BJ (cell line): ENCODE measurements at places on chromosomes 1 and 21.
A peak's percentile ranks its signal among the peaks of the same experiment; 100 is the strongest.

DNA sequence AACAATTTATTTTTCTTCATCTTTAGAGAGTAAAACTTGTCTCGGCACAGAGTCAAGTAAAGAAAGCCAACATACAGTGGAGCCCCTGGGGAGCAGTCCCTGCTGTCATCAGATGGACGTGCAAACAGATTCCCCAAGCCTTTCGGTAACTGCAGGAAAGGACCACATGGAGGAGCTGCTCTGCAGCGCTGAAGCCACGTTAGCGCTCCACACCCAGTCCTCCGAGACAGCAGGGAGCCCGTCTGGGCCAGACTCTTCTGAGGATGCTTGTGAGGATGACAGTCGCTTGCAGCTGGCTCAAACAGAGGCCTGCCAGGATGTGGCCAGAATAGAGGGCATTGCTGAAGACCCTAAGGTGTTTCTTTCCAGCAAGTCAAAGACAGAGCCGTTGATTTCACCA, 77.1 kb upstream of the SCCPDH start:
- DNase-seq = no peak

- no peak for DNase-seq
Observed at GRCh38 chr1:67214420-67215174, 48.3 kb downstream of the IL23R start.

DNA sequence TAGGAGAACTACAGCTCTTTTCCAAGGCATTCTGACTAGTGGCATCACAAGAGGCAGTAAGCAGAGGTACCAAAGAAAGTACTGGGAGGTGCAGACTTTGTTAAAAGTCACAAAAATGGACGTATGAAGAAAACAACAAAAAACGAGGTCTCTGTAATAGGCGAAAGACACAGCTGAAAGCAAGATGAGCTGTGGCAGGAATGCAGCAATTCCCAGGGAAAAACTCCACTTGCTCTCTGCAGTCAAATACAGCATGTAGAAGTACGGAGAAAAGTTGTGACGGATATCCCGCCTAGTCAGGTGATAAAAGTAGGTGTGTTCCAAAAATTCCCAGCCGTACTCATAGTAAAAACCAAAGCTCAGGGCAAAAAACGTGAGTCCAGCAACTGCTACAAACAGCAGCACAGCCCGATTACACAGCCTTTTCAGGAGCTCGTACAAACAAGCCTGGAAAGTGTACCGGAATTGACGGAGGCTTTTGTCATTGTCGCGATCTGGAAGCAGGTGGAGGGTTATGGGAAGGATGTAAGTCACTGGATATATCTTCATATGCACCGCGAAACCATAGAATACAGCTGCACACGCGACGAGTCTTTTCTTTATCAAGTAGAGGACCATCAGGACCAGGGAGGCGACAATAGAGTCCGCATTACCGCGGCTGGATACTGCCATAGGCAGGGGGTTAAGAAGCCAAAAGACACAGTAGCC, 979 bp downstream of the PIGM start:
- no peak for DNase-seq

DNA sequence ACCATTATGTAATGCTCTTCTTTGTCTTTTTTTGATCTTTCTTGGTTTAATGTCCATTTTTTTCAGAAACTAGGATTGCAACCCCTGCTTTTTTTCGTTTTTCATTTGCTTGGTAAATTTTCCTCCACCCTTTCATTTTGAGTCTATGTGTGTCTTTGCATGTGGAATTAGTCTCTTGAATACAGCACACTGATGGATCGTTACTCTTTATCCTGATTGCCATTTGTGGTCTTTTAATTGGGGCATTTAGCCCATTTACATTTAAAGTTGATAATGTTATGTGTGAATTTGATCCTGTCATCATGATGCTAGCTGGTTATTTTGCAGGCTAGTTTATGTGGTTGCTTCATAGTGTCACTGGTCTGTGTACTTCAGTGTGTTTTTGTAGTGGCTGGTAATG, 75.6 kb upstream of the ETV3 start:
- DNase-seq = no peak

GRCh38 chr1:36807262-36807661, 227.1 kb downstream of the GRIK3 start:
- no peak for DNase-seq

- DNase-seq = no peak
Observed at GRCh38 chr1:93703643-93704042, 22.0 kb upstream of the BCAR3 start.

DNA sequence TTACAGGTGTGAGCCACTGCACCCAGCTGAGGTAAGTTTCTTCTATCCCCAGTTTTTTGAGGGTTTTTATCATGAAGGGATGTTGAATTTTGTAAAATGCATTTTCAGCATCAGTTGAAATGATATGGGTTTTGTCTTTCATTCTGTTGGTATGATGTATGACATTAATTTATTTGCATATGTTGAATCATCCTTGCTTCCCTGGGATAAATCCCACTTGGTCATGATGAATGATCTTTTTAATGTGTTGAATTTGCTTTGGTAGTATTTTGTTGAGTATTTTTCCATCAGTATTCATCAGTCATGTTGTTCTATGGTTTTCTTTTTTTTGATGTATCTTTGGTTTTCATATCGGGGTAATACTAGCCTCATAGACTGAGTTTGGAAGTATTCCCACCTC, 141.0 kb downstream of the RPS6KC1 start:
- no peak for DNase-seq

GRCh38 chr1:206784471-206784903, 12.2 kb upstream of the IL10 start:
- DNase-seq = no peak

- no peak for DNase-seq
Observed at GRCh38 chr1:223231581-223231980, 88.5 kb upstream of the TLR5 start.

DNA sequence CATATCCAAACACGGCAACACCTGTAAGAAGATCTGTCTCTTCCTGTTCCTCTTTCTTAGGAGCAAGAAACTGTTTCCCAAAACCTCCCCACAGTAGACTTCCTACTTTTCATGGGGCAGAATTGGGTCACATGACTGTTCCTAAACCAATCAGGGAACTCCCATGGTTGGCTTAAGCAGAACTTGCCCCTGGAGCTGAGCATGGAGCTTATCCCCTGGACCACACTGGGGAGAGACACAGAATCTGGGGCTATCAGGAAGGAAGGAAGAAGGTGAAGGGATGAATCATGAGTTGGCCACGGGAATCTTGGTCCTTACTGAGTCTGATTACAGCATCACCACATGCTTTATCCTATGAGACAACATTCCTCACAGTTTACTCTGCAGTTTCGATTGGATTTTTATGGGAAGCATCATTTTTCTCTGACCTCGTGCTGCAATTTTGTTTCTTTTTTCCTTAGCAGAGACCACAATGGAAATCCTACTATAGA, 81.8 kb downstream of the CDC7 start:
- peak; percentile 90 for DNase-seq

DNA sequence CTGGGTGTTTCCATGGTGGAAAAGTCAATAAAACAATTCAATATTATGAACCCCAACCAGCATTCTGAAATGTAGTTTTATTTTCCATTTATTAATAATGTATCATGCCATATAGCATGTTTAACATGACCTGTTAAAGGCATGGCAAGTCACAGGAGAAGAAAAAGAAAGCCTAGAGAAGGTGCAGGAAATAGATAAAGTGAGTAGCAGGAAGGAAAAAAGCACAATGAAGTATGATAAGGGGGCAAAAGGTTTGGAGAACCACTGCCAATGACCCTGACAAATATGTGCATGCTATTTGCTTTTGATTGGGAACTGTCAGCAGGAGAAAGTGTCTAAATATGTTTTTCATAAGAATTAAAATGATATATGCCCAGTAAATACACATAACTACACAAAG, 85.6 kb downstream of the HMCN1 start:
- DNase-seq = no peak

GRCh38 chr1:183281039-183281438, 95.0 kb downstream of the LAMC2 start:
- DNase-seq = no peak

GRCh38 chr1:193359631-193360030, 173.2 kb upstream of the B3GALT2 start:
- DNase-seq = no peak

DNA sequence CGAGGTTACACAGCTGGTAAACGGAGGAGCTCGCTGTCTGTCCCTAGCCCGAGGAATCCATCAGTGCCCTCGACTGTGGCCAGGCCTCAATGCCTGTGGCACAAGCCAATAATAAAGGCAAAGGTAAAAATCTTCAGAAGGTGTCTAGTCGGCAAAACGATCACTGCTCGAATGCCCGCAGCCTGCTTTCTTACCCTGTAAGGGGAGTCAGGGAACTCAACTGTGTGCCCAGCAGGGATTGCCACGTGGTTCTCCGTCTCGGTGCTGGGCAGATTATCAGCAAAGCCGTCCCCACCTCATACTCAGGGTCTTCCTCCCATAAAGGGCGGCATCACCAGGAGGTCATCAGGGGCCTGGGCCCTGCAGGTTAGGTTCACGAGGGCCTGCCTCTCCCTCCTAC, 103.4 kb downstream of the PAX7 start:
- DNase-seq = no peak

- no peak for DNase-seq
Observed at GRCh38 chr1:16888860-16889816, 6.6 kb upstream of the RNU1-2 start.

GRCh38 chr1:157955857-157956256, 37.6 kb upstream of the KIRREL1 start:
- DNase-seq = no peak

GRCh38 chr1:228768355-228769000, 33.2 kb downstream of the RHOU start:
- no peak for DNase-seq

DNA sequence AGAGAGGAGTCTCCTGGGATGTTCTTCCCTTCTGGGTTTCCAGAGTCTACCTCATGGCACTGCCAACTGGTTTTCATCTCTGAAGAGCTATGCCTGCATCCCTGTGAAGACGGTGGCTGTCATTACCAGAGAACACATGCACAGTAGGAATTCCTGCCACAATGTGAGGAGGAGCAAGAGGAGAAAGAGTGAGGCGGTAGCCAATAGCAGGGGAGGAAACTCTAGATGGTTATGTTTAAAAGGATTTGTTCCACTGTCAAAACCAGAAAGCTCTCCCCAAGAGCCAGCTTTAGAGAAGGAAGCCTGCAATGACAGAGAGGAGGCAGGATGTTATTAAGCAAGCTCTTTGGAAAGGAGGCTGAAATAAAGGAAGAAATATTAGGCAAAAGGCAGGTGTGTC, 12.3 kb downstream of the LMX1A start:
- DNase-seq = no peak

GRCh38 chr21:43597052-43597451, 62.2 kb downstream of the HSF2BP start:
- no peak for DNase-seq

DNA sequence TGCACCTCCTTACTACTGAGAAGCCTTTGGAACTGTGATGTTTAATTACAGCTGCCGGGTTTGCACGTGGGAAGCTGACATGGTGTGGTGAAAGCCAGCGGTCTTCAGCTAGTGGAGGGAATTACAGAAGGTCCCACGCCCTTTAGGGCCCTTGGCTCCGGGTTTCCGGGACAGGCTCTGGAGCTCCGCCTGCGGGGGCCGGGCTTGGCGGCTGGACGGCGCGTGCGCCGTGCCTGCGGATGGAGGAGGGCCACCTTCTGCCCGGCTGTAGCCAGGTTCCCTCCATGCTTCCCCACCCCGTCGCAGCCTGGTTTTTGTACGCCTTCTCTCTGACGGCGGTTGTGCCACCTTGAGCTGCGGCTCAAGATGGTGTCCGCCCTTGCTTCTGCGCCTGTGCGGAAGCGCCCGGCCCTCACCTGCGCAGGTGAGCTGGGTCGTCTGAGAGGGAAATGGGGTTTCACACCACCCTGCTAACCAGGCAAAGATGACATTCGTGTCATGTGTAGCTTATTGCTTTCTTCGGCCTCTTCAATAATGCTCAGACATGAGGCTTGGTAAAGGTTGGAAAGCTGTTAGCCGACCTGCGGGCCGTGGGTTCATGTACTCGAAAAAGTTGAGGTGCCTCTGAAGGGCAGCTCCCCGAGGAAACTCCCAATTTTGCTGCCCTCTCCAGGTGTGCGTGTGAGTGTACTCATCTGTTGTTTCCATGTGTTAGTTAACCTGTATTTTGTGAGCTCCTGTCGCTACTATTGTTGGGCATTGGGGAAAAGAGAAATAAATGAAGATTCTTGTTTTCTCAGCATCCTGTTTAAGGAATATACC, 36.6 kb upstream of the OPRD1 start:
- DNase-seq = no peak

DNA sequence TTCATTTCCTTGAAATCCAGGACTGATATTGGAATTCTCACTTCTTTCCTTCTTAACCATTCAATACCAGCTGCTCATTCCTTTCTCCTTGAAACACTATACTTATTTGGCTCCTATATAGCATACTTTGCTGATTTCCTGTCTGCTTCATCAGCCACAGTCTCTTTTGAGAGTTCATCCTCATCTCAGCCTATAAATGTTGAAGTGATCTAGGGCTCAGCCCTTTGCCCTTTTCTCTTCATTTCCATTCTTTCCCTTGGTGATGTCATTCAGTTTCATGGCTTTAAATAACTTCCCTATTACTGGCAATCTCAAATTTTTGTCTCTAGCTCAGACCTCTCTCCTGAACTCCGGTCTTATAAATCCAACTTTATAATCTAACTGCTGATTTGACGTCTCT, 24.1 kb upstream of the RABGAP1L start:
- DNase-seq = no peak

DNA sequence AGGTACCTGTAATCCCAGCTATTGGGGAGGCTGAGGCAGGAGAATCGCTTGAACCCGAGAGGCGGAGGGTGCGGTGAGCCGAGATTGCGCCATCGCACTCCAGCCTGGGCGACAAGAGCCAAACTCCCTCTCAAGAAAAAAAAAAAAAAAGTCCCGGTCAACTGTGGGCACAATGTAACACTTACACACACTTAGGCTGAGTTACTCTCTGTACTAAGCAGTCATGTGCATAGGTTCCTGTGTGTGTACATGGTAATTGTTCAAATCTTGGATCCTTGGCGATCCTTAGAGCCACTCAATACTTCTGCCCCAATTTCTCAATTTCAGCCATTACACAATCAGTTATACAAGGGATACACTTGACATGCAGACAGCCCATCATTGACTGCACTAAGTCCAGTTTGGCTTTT, 11.6 kb downstream of the SDCCAG8 start:
- no peak for DNase-seq

- DNase-seq = no peak
Observed at GRCh38 chr21:46459024-46459355, 299 bp downstream of the DIP2A start.

DNA sequence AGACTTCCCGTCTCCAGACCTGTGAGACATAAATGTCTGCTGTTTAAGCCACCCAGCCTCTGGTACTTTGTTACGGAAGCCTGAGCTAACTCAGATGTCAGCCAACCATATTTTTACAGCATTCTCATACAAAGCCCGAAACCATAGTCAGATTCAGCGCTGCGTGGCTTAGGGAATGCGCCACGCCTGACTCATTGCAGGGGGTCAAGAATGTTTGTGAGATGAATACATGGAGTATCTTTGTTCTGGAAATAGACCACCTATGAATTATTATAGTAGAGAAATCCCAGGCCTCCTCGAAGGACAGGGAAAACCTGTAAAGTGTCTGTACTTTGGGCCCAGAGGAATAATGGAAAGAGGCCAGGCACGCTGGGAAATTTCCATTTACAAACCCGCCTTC, 434.8 kb downstream of the CAMTA1 start:
- no peak for DNase-seq

- peak; percentile 25 for DNase-seq
Observed at GRCh38 chr1:157105988-157106812, 6.6 kb upstream of the ETV3L start.

GRCh38 chr1:94793296-94793656, 26.9 kb upstream of the SLC44A3 start:
- peak; percentile 63 for DNase-seq

- DNase-seq = no peak
Observed at GRCh38 chr1:157011845-157012244, 33.7 kb downstream of the ARHGEF11 start.
